ENCODE measurements at places on chromosomes 3 and 15.

DNA sequence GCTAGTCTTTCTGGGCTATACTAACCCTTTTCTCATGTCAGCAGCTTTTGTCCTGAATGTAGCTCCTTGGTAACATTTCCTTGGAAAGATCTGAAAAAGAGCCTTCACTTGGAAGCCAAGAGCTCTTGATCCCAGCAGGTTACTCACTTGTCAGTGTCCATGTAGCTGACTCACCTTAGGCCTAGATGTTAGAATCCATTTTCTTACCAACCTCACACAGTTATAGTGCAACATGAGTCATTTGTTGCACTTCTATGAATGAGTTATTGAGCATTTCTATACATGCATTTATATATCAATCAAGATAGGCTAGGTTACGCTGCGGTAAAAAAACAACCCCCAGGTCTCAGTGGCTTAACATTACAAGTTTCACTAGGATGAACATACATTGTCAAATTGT is 106.8 kb upstream of the SLC7A14 start:
- DNase-seq, result no peak

- DNase-seq, result no peak
These were observed 28.5 kb upstream of the GCNT3 start for GRCh38 chr15:59583088-59583487.

- DNase-seq, result no peak
These were observed 392.3 kb upstream of the ZNF717 start for GRCh38 chr3:76177610-76178009.

DNA sequence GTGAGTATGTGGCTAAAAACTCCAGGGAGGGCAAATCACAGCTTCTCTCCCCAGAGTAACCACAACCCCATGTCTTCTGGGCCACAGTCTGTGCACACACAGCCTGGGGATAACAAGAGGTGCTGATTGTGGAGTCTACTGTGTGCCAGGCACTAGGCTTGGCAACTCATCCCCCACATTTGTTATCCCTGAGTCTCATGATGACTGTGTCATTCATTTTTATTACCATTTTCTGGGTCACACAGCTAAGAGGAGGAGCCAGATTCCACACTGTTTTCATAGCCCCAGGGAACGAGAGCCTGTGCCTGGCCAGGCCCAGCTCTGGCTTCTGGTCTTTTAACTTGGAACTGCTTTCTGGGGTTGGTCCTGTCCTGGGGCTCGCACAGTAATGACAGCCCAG is 34.5 kb downstream of the ESYT3 start:
- DNase-seq, result no peak

DNA sequence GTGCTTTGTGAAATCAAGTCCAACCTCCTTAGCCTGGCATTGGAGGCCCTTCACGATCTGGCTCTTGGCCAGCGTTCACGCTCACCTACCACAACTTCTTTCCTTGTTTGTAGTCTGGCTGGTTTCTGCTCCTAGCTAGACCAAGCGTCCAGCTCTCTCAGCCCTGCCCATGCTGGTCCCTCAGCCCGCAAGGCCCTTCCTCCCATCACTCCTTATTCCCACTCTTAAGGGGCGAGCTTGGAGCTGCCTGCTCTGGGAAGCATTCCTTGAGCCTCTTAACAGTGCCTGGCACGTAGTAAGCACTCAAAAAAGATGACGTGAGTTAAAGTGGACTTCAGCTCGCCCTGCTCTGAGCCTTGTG is 8.7 kb downstream of the SLC6A6 start:
- DNase-seq, result no peak

GRCh38 chr3:57206423-57206822 is 6.6 kb upstream of the HESX1 start:
- DNase-seq, result no peak

- DNase-seq, result no peak
These were observed 199.3 kb downstream of the GAP43 start for GRCh38 chr3:115822579-115822978.

DNA sequence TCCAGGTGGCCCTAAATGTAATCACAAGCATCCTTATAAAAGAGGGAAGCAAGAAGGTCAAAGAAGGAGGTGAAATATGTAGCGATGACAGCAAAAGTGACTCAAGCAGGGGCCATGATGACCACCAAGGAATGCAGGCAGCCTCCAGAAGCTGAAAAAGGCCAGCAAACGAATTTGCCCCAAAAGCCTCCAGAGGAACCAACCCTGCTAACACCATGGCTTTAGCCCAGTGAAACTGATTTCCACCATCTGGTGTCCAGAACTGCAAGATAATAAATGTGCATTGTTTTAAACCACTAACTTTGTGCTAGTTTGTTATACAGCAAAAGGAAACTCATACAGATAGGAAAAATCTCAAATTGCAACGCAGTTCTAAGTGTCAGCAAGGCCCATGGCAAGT is 23.0 kb upstream of the RBSN start:
- no peak for DNase-seq

DNA sequence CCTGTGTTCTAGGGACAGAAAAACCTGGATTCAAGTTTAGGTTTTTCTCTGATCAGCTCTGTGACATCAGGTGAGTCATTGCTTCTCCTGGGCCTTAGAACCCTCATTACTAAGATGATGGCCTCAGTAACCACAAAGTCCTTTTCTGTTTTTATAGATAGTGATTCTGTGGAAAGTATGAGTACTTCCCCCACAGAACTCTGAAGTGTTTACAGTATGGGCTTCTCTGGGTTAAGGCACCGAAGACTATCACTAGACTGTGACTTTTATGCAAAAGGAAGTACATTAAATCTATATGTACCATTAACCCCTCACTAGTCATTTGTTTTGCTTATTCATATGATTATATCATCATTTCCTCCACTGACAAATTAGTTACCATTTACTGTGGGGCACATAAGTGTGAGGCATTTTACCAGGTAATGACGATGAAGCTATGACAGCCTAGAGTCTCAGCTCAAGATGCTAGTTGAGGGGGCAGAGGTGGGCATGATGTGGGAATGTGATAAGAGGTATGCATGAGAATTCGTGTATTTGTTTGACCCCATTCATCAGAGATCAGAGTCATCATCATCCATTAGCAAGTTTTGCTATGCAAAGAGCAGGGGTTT is 15.0 kb upstream of the RORA start:
- DNase-seq, result no peak

GRCh38 chr3:99250272-99250671 is 348.8 kb upstream of the DCBLD2 start:
- no peak for DNase-seq

DNA sequence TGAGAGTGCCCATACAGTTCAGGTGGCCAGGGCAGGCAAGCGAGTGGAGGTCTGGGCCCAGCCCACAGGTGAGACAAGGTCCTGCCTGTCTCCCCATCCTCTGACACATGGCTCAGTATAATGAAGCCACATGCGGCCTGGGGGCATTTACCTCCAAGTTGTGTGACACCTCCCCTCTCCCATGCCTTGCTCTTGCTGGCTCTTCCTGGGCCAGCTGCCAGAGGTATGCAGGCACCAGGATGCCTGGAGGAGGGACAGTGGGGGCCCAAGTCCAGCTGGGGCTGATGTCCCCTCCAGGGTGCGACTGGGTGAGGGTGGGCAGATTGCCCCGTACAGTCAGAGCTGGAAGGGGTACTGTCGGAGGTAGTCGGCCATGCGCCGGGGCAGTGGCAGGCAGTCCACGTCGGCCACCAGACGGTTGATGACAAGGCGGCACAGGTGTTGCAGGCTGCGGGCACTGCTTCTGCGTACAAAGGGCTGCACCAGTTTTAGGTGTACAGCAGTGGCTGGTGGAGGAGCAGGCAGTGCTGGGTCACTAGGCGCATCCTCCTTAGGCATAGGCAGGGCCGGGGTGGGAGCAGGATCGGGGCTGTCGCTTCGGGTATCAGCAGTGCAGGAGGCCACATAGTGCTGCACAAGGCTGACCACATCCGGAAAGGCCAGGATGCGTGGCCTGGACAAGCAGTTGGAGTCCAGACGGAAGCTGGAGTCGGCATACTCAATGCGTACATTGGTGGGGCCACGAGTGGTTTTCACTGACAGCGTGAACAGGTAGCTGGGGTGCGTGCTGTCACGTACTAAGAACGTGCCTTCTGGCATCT is 4.1 kb downstream of the CISH start:
- DNase-seq, result no peak

GRCh38 chr3:158405507-158405906 is 165.5 kb upstream of the MLF1 start:
- DNase-seq, result no peak

DNA sequence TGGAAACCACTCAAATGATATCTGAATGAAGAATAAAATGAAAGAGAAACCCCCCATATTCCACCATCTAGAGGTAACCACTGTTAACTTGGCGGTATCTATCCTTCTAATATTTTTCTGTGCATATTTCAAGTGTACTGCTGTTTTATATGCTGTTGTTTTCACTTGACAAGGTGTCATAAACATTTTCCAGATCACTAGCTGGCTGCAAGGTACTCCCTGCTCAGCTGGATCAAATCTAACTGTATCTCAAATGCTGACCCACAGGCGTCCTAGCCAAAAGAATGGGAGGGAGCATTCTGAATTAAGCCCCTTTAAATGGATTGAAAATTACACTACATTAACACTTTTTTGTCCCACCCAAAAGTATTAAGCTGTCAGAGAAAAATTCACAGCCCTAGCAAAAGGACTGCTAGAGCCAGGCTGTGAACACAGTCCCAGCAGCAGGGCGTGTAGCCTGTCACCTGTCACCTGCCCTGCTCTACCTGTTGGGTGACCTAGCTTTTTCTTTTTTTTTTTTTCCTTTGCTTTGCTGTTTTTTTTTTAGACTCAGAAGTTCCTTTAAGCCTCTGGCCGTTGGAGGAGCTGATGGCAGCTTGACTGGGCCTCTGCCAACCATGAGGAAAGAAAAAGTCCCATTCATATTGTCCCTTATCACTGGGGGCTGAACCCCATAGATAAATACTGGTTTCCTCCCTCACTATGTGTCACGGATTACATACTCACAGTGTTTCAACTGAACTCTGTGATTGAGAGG is 93.7 kb upstream of the TSC22D2 start:
- no peak for DNase-seq

GRCh38 chr3:141354517-141354916 is 13.8 kb upstream of the ZBTB38 start:
- DNase-seq, result no peak

GRCh38 chr15:85485956-85486567 is 105.7 kb downstream of the AKAP13 start:
- DNase-seq, result peak; percentile 67

DNA sequence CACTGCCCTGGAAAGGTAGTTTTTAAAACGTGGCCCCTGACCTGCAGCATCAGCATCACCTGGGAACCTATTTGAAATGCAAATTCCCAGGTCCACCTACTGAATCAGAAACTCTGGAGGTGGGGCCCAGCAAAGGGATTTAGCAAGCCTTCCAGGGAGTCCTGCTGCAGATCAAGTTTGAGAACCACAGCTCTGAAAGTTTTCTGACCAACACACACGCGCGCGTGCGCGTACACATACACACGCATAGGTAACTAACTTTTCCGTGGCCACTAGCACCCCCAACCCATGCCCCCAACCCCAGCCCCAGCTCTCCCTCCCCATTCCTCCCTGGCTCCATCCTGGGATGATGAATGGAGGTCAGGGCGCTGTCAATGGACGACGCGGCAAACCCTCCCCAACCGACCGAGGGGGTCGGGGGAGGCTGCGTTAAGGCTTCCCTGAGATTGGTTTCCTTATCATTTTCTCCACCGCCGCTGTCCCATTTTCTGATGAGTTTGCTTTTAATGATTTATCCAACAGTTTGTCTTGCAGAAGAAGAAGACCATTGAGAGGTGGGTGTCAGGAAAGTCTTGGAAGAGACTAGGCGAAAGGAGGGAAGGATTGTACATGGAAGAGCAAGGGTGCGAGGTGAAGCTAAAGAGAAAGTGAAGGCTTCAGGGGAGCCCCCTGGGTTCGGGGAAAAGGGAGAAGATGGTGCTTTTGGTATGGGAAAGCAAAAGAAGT is 590 bp upstream of the BOC start:
- no peak for DNase-seq

DNA sequence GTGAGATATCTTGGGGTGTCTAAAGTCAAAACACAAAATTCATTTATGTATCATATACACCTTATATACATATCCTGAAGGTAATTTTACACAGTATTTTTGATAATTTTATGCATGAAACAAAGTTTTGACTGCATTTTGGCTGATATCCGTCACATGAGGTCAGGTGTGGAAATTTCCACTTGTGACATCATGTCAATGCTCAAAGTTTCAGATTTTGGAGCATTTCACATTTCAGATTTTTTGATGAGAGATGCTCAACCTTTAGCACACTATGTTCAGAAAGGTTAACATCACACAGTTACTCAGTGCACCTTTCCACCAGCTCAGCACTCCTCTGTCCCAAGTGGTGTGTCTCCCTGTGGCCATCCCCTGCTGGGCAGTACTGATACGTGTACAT is 37.7 kb upstream of the CPB1 start:
- DNase-seq, result no peak

GRCh38 chr3:97235179-97235578 is 420.8 kb downstream of the EPHA6 start:
- DNase-seq, result no peak

DNA sequence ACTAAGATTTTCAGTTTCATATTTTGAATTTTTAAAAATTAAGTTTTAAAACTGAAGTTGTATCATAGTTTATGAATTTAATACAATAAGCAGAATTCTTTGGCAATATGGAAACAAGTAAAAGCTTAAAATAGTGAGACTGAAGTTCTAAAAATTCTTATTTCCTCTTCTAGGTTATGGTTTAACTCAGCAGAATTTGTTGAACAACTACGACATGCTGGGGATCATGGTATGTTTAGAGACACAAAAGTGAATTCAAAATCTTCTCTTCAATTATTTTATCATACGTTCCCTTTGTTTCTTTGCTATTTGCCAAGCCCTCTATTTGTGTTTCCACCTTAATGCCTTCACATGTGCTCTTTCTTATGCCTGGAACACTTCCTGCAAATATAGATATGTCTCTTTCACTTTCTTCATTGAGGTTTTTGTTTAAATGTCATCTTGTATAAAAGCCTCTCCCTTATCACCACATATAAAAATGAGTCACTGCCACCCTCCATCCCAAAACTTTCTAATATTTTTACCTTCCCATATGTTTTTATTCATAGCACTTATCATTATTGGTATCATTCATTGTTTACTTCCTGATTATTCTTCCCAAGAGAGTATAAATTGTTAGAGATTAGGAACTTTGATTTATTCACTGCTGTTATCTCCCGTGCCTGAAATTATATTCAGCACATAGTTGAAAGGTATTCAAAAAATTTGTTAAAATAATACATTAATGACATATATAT is 6.4 kb downstream of the SUCNR1 start:
- no peak for DNase-seq

DNA sequence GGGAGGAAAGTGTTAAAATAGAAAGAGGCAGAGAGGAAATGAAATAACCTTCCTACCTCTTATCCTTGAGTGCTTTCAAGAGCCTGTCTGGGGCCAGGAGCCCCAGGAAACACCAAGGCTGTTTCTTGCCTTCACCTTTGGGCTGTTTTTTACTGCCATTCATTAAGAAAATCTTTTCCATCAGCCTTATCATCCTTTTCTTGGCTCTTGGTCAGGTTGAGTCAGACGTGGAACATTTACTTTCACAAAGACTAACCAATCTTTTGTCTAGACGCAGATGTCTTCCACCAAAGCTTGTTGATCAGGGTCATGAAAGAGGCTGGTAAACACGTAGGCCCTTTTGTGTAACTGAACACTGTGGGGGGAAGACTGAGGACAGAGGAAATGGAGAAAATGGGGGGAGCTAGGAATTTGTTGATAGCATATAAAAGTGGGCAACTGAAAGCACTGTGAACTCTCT is 151.0 kb upstream of the THBS1 start:
- no peak for DNase-seq

GRCh38 chr3:197881970-197882338 is 68.0 kb upstream of the RPL35A start:
- DNase-seq, result no peak

All from ascending aorta (tissue), 2 donors.